ENCODE measurements at places on chromosomes 7 and 10. TPM values are rescaled to one million over a fixed set of nuclear protein-coding genes. Genes with fewer than 3 reads are reported as not detected.

Gene RAMP3
- total RNA-seq, result not detected

Gene ZNF398
- 15.0 TPM for total RNA-seq

Gene AP5Z1
- total RNA-seq, result 39.0 TPM

Gene GSTO2
- 9.5 TPM for total RNA-seq
